ENCODE measurements at places on chromosomes 2 and 18.

- no peak for DNase-seq
Observed at GRCh38 chr2:3595985-3596384, 1.1 kb downstream of the COLEC11 start.

DNA sequence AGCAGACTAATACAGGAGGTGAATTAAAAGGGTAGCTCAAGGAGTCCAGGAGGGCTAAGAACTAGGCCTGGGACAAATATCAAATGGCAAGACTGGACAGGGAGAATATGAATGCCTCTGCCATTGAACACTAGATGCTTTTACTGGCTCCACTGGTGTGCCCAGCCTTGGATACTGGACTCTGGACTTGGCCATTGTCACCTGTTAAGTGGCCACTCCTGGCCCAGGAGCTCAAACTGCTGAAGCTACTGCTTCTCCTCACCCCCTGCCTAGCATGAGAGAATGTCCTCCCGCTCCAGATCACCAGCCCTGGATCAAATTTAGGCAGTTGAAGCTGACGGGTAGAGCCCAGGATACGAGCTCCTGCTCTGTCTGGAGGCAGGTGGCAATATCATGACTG, 170.8 kb downstream of the DDX1 start:
- DNase-seq, result no peak

DNA sequence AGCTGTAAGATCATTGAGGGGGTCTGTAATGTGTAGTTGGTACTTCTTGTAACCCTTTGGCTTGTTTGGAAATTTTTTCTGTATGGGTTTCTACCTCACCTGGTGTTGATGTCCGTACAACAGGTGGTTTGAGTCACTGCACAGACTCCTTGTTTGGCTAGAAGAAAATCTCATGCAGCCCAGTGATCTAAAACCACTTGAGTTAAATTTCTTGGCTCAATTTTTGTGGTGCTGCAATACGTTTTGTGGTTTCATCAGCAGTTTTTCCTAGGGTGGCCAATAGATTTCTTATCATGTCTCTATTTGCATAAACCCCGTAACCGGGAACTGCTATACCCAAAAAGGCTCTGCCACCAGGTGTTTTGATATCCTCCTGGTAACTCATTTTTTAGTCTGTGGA, 43.4 kb downstream of the CERS6 start:
- DNase-seq, result no peak

- DNase-seq, result no peak
Observed at GRCh38 chr2:55862246-55862645, 61.3 kb downstream of the EFEMP1 start.

DNA sequence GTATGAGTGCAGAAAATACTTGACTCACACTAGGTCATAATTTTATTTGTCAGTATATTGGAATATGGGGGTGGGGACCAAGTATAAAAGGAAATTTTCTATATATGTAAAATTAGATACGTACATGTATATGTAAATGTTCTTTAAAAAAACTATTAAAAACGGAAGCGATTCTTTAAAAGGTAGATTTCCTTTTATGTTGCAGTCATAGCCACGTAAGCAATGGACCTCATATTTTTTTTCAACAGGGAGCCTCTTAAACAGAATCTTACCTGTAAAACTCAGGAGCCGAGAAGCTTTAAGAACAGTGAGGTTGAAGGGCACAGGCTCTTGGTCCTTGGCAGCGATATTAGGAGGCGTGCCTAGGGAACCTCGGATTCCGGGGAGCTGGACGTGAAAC, 3.3 kb downstream of the RHBDD1 start:
- no peak for DNase-seq

- DNase-seq, result no peak
Observed at GRCh38 chr2:190867832-190868231, 12.8 kb upstream of the GLS start.

- DNase-seq, result no peak
Observed at GRCh38 chr2:205053827-205054410, 508.6 kb downstream of the PARD3B start.

DNA sequence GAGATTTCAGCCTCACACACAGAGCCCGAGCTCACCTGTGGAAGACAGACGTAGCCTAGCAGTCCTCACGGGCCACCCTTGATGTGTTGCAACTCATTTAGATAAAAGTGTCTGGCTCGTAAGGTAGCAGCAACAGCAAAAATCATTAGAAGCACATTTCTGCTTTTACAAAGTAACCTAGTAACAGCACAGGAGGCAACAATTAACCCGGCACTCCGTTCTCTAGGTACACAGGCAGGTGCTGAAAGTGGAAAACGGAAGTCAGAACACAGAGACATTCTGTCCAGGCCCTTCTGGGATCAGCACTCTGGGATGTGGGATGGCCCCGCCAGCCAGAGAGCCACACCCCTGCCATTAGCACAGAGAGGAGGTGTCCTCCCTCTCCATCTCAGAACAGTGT, 99.3 kb downstream of the KLHL29 start:
- no peak for DNase-seq

DNA sequence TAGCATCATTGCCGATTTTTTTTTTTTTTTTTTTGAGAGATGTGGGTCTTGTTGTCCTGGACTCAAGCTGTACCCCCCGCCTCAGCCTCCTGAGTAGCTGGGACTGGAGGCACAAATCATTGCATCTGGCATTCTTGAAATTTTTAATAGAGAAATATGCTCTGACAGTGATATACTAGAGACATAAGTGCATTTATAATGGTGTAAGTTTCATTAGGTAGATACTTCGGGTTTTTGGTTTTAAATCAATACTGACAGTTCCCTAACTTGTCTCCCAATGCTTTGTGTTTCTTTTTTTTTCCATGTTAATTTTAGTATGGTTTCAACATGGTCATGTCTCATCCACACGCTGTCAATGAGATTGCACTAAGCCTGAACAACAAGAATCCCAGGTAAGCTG, 138.7 kb downstream of the PRPF40A start:
- DNase-seq, result no peak

DNA sequence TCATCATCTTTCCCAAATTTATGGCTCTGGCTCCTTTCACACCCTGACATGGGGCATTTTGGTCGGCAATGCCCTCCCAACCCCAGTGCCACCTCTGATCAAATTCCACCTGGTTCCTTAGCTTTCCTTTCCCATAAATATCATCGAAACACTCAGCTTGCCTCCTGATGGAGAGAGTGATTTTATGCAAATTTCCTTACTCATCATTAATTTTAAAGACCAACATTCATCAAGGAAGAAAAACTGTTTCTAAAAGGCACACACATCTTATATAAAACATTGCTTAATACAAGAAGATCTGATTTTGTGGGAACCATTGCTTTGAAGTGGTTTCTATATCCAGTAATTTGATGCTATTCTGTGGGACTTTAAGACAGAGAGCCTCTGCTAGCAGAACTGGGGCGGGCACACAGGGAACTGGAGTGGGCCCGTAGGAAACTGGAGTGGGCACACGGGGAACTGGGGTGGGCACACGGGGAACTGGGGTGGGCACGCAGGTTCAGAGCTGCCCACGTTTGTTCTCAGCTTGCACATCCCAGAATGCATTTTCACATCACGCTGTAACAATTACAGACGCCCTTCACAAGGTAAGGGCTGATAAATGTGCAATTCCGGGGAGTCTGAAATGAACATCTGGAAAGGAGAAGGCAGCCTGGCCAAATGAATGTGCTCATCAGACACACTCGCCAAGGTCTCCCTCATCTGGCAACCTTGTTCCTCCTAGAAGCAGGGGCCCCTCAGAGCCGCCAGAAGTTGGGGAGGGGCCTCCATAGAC, 174.2 kb downstream of the RTP5 start:
- no peak for DNase-seq

- no peak for DNase-seq
Observed at GRCh38 chr2:5742126-5742525, 49.9 kb downstream of the SOX11 start.

GRCh38 chr2:182745061-182745460, 29.0 kb downstream of the DNAJC10 start:
- no peak for DNase-seq

DNA sequence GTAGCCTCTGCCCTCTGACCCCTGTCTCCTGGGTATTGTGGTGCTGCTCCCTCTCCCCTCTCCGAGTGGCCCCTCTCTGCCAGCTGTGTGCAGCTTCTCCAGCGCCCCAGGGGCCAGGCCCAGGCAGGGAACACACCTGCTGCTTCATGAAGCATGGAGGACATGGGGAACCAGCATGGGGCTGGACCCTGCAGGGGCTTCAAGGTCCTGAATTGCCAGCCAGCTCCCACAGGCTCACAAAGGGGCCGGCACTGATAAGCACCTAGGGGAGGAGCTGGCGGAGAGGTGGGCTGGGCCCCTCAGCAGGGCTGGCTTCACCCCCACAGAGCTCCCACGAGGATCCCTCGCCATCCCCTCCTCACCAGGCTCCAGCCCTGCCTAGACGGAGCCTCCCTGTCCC, 77.4 kb upstream of the GPC1 start:
- DNase-seq, result no peak

- DNase-seq, result no peak
Observed at GRCh38 chr2:43837831-43838559, 644 bp downstream of the ABCG5 start.

DNA sequence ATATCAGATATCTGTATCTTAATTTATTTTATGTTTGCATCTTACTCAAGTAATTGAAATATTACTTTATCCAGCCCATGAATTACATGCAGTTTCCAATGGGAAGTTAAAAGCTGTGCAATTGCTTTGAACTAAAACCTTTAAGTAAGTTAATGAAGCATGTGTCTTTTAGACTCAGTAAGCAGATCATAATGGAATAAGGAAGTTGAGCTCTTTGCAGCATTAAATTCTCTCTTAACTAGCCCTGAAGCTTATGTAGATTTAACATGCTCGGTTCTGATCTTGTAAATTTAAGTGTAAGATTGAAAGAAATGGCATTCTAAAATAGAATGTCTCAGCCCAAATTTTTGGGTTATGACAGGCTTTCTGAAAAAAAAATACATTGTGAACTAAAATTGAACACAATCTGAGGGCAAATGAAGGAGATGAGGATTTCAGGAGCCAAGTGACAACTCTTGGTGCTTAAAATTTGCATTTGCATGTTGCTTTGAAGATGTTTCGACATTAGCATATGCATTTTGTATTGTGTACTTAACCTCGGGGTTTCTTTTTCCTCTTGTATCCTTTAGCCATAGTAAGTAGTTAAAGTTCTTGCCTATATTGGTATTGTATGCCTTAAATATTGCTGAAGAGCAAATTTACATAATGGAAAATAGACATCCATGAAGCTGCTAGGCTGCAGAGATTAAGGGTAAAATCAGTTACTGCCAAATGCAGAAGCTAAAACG, 297.8 kb upstream of the KCNJ3 start:
- DNase-seq, result no peak

- no peak for DNase-seq
Observed at GRCh38 chr2:43448011-43448821, 147.6 kb downstream of the THADA start.

DNA sequence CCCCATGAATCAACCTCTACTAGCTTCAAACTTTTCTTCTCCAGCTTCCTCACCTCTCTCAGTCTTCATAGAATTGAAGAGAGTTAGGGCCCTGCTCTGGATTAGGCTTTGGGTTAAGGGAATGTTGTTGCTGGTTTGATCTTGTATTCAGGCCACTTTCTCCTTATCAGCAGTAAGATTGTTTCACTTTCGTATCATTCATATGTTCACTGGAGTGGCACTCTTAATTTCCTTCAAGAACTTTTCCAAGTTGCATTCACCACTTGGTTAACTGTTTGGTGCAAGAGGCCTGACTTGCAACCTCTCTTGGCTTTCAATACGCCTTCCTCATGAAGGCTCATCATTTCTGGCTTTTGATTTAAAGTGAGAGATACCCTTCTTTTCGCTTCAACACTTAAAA, 22.8 kb downstream of the OXER1 start:
- no peak for DNase-seq

- DNase-seq, result no peak
Observed at GRCh38 chr2:216562696-216563435, 64.2 kb downstream of the RPL37A start.

DNA sequence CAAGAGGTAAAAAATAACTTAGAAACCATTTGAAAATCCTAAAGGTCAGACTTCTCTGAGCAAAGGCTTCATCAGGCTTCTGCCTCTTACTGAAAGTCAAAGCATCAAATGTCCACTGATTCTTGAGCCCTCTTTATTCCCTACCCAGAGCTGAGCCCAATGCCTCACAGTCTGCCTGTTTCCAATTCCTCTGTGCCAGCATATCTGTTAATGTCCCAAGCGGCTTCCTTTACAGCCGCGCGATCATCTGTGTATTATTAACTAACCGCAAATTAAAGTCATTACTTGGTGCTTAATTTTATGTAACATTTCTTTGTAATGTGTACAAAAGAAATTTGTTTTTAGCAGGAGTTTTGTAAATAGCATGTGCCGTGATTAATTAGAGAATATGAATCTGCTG, 418.8 kb upstream of the HNRNPA3 start:
- no peak for DNase-seq

GRCh38 chr2:86017901-86018896, 87.5 kb downstream of the POLR1A start:
- DNase-seq, result peak; percentile 62

- DNase-seq, result no peak
Observed at GRCh38 chr18:4858379-4859127, 338.5 kb downstream of the AKAIN1 start.

DNA sequence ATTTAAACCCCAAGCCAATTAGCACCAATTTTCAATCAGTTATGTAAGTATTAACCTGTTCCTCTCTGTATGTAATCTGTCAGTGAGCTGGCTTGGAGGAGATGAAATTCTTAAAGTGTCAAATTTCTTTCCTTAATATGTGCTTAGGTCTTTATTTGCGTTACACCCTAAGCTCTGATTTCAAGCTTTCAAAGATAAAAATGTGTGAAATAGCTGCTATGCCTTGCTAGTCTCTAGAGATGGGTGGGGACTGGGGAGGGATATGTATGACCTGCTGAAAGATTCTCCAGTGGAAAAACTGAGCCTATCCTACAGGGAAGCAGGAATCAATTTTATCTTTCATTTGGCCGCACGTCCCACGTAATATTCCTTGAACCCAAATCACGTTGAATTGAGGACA, 264.5 kb downstream of the RND3 start:
- no peak for DNase-seq

GRCh38 chr2:214117054-214117453, 293.8 kb upstream of the VWC2L start:
- DNase-seq, result no peak

DNA sequence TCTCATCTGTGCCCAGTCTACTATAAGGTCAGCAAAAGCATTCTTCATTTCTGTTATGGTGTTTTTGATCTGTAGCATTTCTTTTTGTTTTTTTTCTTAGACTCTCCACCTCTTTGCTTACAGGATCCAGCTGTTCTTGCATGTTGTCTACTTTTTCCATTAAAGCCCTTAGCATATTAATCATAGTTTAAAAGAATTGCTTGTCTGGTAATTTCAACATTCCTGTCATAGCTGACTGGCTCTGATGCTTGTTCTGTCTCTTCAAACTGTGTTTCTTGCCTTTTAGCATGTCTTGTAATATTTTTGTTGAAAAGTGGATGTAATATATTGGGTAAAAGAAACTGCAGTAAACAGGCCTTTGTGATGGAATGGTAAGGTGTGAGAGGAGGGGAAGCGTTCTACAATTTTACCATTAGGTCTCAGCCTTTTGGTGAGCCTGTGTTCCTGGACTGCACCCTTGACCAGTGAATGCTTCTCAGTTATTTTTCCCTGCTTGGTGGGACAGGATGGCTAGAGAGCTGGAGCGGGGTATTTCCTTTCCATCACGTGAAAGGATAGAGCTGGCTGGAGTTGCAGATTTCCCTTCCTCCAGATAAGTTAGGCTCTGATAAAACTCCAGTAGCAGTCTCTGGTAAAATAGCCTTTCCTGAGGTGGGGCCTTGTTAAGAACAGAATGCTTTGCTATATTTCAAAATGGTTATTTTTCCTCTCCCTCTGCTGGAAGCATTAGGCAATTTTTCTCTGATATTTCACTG, 65.4 kb downstream of the PLA2R1 start:
- no peak for DNase-seq

Data from substantia nigra (tissue), 51 donors.